ENCODE measurements at places on chromosomes 16 and 17.

GRCh38 chr17:77132411-77133086 lies 8.2 kb upstream of the SEC14L1 start:
- no peak for DNase-seq

DNA sequence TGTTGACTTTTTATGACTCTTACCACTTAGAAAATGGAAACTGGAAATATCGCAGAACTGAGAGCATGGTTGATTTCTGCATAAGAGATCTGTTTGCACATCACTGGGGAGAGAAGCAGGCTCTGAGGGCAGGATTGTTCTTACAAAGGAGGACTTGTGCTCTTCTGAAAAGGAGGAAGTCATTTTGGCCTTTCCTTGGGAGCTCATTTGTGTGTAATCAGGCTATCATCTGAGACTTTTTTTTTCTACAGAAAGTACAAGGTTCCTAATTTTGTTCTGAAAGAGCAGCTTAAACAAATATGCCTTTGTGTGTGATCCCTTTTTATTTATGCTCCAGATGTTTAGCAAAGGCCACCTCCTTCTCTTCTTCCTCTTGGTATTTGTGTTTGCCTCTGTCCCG lies 145.7 kb upstream of the CACNG5 start:
- no peak for DNase-seq

DNA sequence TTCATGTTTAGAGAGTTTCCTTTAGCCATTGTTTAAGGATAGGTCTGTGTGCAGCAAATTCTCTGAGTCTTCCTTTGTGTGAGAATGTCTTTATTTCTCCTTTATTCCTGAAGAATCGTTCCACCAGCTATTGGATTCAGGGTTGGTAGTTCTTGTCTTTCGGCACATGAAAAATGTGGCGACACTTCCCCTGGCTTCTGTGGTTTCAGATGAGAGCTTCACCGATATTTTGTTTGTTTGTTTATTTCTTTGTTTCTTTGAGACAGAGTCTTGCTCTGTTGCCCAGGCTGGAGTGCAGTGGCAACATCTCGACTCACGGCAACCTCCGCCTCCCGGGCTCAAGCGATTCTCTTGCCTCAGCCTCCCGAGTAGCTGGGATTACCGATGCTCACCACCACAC lies 18.6 kb downstream of the MPO start:
- DNase-seq: no peak

- DNase-seq: peak; percentile 91
Measured at GRCh38 chr16:27154705-27155521, 48.4 kb upstream of the KDM8 start.

GRCh38 chr16:89909777-89910716 lies 8.6 kb upstream of the MC1R start:
- peak; percentile 83 for DNase-seq
